Activated CD8-positive, alpha-beta T cell treated with anti-CD3 and anti-CD28 coated beads for 36 hours (primary cell): ENCODE measurements at places on chromosomes 1 and 21.
A peak's percentile ranks its signal among the peaks of the same experiment; 100 is the strongest.

GRCh38 chr1:42932442-42932941 lies 26.2 kb downstream of the SLC2A1 start:
- peak; percentile 34 for DNase-seq

DNA sequence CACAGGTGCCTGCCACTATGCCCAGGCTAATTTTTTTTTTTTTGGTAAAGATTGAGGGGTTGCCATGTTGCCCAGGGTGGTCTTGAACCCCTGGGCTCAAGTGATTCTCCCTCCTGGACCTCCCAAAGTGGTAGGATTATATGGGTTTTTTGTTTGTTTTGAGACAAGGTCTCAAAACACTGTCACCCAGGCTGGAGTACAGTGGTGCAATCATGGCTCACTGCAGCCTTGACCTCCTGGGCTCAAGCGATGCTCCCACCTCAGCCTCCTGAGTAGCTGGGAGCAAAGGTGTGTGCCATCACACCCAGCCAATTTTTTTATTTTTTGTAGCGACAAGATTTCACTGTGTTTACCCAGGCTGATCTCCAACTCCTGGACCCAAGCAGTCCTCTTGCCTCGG lies 8.9 kb upstream of the RCAN3 start:
- no peak for DNase-seq

DNA sequence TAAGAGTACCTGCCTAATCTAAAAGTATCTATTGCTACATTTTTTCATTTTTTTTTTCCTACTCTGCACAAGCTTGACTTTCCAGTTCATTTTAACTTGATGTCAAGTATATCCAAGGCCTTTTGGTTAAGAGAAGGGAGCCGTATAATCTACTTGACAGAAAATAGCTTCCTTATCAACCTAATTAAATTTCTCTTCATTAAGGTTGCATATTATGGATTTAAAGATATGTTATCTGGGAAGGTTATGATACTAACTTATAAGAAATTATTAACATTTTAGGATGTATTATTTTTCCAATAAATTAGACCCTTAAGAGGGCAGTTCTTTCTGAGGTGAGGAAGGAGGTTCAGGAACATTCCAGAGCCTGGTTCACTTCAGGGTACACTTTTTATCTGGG lies 83.1 kb upstream of the SGIP1 start:
- no peak for DNase-seq

GRCh38 chr1:212700892-212701819 lies 1.5 kb upstream of the BATF3 start:
- peak; percentile 55 for DNase-seq

GRCh38 chr1:8362701-8363101 lies 44.8 kb downstream of the SLC45A1 start:
- DNase-seq: no peak

DNA sequence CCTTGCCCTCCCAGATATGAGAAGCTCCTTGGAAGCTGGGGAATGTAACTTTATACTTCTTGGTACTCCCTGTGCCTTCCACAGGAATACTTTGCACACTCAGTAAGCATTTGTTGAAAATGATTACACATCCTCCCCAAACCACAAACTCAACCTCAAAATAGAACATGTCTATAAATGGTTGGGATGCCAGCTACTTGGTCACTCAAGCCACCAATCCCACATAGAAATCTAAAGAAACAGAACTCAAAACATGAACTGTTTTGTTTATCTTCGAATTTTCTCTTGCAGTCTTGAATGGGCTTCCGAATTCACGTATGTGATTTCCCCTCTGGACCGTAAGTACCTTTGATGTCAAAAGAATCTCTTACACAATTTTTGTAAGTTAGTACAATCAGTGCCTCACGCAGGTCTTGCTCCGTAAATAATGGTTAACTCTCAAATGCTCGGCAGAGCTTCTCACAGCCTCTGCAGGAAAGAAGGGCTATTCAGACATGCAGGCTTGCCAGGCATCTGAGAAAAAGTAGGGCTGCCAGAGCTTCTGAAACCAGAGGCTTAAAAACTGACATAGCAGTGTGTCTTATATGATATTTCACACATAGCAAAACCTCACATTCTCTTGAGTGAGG lies 26.9 kb downstream of the SORT1 start:
- DNase-seq: no peak

GRCh38 chr1:111476761-111477309 lies 3.1 kb downstream of the C1orf162 start:
- DNase-seq: peak; percentile 64

GRCh38 chr1:116794804-116795481 lies 40.7 kb downstream of the CD2 start:
- DNase-seq: no peak
